Hematopoietic multipotent progenitor cell treated with erythropoietin and hydrocortisone succinate and interleukin-3 and kit ligand, for 6 days (in vitro differentiated cells): ENCODE measurements at places on chromosomes 4 and X.

GRCh38 chrX:49176421-49177326 lies 5.0 kb downstream of the PLP2 start:
- peak; percentile 78 for DNase-seq

DNA sequence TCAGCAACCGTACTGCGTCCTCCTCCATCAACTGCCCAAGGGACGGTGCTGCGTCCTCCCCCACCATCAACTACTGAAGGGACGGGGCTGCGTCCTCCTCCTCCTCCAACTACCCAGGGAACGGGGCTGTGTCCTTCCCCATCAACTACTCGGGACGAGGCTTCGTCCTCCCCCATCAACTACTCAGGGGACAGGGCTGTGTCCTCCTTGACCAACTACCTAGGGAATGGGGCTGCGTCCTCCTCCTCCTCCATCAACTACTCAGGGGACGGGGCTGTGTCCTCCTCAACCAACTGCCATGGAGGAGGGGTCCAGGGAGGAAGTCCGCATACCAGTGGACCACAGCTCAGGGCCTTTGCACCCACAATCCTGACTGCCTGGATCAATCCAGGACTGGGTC lies 24.4 kb downstream of the PPP2R3B start:
- no peak for DNase-seq

DNA sequence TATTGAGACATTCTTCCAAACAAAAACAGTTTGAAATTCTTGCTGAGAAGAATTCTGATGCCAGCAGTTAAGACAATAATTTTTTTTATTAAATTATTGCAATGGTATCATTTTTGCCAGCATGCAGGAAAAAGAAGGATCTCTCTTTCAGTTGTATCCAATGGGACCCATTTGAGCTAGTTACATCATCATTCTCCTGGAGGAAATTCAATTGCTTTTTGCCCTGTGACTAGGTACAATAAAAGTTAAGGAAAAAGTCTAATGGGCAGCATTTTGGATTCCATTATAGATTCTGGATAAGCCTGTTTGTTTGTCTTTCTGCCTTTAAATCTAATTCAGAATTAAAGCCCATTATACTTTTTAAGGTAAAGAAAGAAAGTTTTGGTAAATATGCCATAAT lies 10.5 kb upstream of the FRYL start:
- DNase-seq: no peak

DNA sequence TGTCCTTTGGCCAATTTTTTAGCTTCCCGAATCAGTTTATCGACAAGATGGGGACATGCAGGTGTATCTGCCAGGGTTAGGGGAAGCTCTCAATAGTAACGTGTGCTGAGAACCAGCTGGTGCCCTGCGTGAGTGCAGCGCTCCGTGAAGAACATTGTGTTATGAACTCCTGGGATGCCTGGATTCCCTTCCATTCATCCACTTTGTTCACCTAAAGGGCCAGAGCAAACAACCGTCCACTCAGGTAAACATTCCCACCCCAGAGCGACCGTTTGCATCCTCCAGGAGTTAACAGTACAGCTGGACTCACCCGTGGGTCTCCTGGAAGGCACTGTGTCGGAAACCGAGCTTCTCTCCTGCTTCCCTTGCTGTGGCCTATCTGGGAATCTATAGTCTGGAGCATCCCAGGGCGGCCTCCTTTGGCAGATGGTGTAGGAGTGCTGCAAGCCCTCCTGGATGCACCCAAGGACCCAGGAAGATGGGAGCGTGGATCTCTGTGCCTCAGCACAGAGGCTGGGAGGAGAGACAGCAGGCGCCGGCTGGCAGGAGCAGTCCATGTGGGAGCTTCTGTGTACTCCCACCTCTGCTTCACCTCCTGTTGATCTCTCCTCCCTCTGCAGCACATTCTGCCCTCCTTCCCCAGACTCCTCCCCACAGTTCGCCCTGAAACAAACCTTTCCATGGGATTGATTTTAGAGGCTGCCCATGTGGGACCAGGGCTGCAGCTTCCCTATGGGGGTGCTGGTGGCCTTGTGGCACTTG lies 62.7 kb downstream of the SHROOM2 start:
- no peak for DNase-seq

DNA sequence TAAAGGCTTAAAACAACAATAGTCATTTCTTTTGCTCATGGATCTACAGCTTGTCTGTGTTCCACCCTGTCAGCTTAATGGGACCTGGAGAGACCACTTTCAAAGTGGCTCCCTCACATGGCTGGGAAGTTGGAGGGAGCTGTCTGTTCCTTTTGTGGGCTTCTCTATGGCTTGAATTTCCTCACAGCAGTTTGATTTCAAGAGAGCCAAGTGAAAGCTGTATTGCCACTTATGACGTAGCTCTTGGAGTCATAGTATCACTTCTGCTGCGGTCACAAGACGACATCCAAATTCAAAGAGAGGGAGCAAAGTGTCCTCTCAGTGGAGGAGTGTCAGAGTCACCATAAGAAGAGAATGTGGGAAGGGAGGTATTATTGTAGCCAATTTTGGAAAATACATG lies 22.7 kb upstream of the ACSL1 start:
- DNase-seq: no peak

- no peak for DNase-seq
Observed at GRCh38 chrX:54564936-54565335, 34.9 kb downstream of the GNL3L start.

- no peak for DNase-seq
Observed at GRCh38 chr4:141177171-141177570, 43.5 kb upstream of the ZNF330 start.

- DNase-seq: no peak
Observed at GRCh38 chr4:24240655-24241054, 343.7 kb downstream of the DHX15 start.

DNA sequence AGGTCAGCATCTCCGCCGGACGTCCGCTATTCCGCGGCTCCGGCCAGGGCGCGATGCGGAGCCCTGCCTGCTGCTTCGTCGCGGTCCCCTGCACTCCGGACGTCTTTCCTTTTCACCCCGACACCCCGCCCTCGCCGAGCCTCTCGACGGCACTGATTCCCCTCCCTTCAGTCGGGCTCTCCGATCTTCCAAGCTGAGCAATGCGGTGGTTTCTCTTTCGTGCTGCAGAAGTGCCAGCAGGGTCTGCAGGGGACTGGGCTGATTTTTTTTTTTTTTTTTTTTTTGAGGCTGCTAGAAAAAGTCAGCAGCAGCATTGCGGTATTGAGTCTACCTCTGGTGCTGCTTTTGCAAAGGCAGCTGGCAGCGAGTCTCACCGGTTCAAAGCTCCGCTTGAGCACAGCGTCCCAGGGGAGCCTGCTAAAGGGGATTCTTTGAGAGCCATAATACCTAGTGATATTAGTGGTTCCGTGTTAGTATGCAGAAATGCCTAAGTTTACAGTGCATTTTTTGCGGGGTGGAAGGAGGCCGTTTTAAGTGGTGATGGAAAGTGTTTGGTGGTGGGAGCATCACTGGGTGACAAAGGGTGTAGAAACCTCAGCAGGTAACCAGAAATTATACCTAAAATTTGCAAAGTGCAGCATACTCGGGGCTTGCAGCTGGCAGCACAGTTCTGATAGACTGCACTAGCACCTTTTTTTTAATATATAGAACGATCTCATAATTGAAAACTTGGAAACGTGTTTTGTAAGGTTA lies 969 bp downstream of the STIM2 start:
- peak; percentile 79 for DNase-seq

DNA sequence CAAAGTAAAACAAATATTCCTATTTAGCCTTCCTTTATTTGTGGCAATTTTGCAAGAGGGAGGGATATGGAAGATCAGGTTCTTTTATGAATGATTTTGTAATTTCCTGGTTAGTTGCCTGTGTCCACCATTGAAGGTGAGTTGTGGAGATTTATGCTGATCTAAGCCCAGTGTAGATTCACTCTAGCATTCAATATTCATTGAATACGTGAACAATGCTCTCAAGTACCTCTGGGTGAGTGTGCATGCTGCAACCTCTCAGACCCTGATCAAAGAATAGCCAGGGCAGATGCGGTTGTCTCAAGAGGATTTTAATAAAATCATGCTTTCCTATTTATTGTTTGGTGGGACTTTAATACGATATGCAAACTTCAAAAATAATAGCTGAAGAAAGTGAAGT lies 628.4 kb downstream of the SPRY1 start:
- no peak for DNase-seq

DNA sequence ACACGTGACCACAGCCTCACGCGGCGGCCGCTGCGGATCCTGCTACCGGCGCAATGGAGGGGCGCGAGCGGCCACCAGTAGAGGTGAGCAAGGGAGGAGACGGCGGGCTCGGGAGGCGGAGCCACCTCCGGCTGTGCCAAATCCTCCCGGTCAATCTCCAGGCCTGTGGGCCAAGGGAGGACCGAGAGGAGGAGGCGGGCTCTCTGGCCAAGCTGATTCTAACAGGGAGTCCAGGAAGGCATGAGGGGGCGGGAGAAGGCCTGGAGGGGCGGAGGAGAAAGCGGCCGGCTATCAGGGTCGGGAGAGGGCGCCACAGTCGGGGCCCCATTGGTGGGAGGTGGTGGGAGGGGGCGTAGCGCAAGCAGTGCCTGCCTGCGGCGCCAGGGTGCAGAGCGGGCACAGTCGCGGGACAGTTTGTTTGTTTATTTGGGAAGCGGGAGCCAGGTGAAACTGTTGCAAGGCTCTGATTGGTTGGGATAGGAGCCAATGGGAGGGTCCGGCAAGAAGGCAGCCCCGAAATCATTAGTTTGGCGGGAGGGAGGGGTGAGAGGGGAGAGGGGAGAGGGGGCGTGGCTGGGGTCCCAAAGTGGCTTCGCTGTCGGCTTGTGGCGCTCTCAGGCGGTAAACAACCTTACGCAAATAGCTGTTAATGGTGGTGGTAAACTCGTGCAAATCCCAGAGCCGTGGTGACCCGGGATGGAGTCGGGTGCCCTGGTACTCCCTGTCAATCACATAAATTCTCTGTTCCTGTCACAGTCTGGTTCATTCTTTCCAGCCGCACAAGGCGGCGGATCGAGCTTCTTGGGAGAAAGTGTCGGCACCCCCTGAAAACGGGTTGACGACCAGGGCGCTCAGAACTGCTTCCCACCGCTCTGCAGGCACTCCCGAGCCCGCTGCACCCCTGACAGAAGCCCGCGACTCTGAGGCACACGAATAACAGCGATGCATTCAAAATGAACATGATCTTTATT lies at the start of gene IRS4:
Gene IRS4, minus strand, starts transcription at position 55 of the 971 bp plus-strand sequence.
- no peak for DNase-seq

DNA sequence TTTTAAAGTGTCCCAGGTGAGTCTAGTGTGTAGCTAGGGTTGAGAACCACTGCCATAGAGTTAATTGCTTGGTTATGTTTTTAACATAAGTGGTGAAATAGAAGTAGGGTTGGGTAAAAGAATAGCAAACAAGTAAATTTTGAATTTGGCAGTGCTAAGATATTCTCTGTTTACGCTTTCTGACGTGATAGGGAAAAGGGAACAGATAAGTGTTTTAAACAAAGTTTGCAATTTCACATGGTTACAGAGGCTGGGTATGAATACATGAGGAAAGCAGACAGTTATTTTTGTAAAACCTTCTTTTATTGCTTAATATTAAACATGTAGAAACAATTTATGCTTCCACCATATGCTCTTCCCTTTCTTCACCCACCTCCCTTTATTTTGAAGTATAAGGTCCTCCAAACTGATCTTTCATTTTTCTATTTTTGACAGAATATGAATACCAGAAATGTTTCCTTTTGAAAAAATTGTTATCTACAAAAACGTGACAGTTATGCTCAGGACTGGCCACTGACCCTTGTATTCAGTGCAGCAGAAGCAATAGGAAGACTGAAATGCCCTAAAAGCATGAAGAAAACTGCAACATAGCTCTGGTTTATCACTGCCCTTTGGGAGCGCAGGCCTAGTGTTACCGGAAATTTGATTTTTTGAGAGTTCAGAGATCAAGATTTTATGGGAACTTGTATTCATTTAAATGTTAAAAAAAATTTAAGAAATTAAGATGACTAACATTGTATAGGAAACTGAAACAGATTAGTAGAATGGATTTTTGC lies 214.4 kb upstream of the ARSJ start:
- DNase-seq: no peak

DNA sequence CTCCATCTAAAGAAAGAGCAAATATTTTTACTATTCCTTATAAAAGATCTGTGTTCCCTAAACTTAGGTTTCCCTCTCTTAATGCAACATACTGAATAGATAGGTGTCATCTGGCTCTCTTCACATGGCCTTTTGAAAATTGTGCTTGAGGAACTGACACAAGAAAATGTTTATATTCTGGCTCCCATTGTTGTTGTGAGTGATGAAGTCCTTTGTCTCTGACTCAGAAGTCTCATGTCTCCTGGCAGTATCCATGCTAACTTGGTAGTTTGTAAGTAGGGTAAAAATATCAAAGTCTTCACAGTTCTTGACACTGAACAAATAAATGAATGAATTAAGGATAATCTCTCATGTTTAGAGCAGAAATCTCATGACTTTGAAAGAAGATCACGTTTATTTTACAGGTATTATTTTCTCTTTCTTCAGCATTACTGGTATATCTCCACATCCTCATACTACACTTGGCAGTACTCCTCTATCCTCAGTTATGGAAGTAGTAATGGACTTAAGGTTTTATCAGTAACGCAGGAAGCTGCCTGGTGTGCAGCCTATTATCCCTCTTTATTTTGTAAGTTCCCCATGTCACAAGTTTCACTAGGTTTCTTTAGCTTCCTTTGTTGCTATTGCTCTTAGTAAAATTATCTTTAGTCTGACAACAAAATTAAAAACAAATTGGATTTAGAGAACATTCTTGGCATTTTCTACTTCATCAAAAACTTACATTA lies 14.2 kb upstream of the PABPC4L start:
- no peak for DNase-seq

- DNase-seq: no peak
Observed at GRCh38 chr4:185738038-185738552, 73.9 kb downstream of the SORBS2 start.

GRCh38 chr4:118680808-118681207 lies 4.4 kb upstream of the METTL14 start:
- peak; percentile 24 for DNase-seq

- no peak for DNase-seq
Observed at GRCh38 chr4:121863799-121864198, 6.5 kb downstream of the BBS7 start.

GRCh38 chr4:168674866-168675265 lies 178.0 kb downstream of the PALLD start:
- DNase-seq: no peak

- DNase-seq: no peak
Observed at GRCh38 chr4:3441501-3442459, at the start of gene HGFAC. Gene HGFAC (plus strand): TSS chr4:3441968. CDS start chr4:3442002, 34 bp downstream.

DNA sequence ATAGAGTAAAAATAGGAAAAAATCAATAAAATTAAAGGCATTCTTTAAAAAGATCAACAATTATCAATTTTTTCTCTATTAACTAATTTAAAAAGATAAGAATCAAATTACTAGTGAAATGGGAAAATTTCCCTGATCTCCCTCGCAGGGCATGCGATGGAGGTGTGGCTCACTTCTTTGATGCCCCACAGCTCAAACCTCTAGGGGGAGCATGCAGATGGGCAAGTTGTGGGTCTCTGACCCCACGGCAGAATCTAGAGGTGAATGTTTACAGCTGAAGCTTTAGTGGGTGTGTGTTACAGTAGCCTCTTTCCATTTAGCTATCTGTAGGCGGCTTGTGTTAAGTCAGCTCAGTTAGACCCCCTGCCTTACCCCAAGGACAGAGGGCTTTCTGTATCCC lies 1348.8 kb downstream of the PCDH18 start:
- no peak for DNase-seq
